ENCODE measurements at places on chromosomes 7 and 10. TPM values are rescaled to one million over a fixed set of nuclear protein-coding genes. Genes with fewer than 3 reads are reported as not detected.

DNA sequence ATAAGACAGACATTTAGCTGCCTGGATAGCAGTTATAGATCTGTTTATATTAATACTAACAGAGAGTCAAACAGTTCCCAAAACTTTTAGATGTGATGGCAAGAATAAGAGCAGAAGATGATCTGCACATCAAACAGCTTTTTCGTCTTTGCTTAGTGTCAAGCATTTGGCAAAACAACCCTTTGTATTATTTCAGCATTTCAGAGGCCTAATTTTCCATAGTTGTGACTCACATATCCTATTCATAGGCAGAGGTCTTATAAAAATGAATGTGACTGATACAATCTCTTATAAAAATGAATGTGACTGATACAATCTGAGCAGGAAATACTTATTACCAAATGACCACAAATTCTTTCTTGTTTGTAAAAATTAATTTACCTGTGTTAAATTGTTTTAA is 71.2 kb downstream of the LRRTM3 start:
- DNase-seq = no peak

GRCh38 chr10:21203473-21204107 is 306.5 kb upstream of the NEBL start:
- no peak for DNase-seq

Gene CPA4
- total RNA-seq = 2.5 TPM

DNA sequence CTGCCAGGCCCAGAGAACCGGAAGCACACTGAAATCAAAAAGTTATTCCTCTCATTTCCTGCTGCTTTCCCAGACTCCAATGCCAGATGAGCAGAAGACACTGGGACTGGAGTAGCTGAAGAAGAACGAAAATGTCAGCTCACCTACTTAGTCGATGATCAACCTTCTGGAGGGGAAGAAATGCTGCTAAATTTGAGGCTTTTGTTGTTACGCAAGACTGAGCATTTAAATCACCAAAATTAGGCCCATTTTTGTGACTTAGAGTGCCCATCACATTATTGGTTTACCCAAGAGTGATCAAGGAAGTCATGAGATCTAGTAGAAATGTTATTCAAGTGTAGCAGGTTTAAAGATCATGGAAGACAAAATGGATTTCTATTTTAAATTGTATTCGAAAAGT is 182.1 kb upstream of the PLXDC2 start:
- no peak for DNase-seq

Gene FAM25A
- total RNA-seq = not detected

DNA sequence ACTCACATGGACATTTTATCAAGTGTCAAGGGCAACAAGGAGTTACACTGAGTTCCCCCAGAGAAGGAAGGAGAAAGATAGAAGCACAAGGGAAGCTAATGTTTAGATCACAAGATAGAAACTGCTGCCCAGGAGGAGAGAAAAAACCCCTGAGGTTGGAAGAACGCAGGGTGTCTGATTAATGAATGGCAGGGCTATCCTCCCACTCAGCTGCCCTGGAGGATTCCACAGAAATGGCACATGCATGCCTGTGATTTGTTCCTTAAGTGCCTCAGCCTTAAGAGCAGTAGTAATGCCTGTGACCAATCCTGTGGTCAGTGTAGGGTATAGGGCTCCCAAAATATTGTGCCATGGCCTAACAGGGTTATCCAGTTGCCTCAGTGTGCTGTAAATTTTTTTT is 20.2 kb downstream of the DNAJB9 start:
- no peak for DNase-seq

DNA sequence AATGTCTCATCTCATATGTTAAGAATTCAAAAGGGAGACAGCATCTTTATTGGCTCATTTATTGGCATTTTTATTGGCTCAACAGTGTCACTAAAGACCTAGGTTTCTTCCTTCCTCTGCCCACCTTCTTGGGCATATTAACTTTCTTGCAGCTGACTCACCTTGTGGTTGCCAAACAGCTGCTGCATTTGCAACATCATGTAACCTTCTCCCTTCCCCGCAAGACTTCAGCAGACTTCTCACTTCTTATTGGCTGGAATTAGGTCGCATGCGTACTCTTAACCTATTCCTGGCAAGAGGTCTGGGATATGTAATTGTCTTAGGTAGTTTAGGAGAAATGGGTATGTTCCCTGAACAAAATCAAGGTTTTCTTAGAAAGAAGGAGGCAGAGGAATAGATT is 263.2 kb downstream of the POU6F2 start:
- no peak for DNase-seq

DNA sequence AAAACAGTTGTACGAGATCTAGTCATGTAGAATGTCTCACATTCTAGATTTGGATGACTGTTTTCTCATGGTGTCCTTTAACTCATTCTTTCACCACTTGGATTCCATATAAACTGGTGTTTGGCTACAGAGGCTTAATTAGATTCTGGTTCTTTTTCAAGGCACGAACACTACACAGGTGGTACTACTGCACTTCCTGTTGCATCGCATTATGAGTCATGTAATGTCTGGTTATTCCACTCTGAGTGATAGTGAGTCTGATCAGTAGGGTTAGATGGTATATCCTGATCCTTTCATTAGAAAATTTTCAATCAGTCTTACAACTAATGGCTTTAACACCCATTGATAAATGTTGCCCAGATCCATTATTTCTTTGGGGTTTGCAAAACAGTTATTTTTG is 11.2 kb upstream of the AKAP9 start:
- DNase-seq = no peak

DNA sequence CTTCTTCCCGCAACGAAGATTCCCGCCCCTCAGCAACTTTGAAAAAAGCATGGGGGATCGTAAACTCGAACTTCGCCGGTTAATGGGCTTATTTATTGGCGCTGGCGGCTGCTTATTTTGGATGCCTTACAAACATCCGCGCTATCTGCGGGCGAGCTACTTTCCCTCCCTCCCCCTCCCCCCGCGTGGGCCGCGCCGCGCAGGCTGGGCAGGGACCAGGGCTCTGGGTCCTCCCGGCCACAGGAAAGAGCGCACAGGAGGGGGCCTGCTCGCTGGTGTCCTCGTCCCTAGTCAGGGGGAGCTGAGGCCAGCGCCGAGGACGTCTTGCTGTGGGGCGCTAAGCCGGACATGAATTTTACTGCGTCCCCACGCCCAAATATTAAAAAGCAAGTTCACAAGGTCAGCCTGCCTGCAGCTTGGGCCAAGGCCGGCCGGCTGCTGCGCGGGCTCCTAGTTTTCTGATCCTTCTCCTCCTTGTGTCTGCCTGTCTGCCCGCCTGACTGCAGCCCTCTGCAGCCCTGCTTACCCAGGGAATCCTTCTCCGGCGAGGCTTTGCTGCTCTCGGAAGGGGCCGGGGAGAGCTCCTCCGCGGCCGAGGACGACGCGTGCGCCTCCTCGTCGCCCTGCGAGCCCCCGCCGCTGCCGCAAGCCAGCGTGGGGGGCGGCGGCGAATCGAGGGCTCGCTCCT is 1.2 kb downstream of the HOXA10 start:
- no peak for DNase-seq

DNA sequence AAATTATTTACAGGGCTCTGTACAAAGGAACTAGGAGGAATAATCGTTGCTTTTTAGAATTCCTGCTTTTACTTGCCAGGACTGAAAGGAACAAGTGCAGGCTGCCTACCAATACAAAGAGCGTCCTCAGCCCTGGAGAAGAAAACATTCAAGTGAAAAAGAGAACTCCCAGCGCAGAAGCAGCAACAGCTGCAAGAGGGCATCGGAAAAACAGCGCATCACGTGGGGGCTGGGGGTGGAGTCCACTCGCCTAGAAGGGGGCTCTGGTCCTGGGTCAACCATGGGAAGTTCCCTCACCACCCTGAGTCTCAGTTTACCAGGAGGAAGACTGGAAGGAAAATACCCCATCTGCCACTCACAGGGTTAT is 385 bp upstream of the C10orf90 start:
- no peak for DNase-seq

Gene GPR37
- 0.47 TPM for total RNA-seq
